ENCODE measurements at places on chromosomes 11 and 22.

DNA sequence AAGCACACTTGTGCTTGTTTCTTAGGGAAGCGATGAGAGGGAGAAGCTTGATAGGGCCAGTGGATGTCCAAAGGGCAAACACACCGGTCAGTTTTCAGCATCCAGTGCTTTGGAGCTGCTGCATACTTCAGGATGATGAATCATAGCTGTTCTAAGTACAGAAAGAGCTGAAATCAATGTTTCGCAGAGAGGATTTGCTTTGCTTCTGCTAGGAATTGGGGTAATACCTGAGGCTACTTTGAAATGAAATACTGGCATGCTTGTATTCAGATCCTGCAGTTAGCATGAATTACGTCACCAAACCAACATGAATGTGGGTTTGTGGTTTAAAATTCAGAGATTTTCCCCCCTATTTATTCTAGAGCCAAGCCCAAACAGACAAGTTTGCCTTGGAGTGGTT is 41.7 kb upstream of the SC5D start:
- DNase-seq, result no peak

DNA sequence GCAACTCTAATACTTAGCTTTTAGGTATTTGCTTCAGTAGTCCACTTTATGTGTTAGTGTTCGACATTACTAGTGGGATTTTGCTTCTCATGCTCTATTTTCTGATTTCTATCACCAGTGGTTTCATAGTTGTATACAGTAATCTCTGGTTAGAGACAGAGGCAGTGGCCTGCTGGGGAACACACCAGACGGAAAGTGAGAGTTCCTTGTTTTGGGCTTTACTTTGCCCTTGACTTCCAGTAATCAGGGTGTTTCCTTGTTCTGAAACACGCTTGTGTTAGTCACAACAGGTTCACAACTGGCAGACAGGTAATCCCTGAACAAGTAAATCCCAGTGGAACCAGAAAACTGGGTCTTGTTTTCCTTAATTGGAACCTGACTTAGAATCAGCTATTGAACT is 56.0 kb downstream of the PACS1 start:
- DNase-seq, result no peak

DNA sequence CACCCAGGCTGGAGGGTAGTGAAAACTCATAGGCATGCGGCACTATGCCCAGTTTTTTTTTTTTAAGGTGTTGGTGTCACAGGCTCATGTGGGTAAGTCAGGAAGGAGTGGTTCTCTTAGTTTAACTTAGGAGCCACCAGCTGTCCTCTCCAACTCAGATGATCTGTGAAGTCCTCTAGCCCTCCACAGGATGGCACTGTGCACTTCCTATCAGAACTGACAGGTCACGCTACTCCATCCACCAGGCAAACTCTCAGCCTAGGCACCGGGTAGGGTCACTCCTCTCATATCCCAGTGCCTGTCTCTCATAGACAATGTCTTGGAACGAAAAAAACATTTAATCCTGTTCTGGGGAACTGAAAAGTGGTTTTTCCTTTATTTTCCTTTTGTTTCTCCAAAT is 16.5 kb downstream of the NAP1L4 start:
- no peak for DNase-seq

GRCh38 chr11:8732748-8733241 is 50.2 kb downstream of the RPL27A start:
- DNase-seq, result no peak

DNA sequence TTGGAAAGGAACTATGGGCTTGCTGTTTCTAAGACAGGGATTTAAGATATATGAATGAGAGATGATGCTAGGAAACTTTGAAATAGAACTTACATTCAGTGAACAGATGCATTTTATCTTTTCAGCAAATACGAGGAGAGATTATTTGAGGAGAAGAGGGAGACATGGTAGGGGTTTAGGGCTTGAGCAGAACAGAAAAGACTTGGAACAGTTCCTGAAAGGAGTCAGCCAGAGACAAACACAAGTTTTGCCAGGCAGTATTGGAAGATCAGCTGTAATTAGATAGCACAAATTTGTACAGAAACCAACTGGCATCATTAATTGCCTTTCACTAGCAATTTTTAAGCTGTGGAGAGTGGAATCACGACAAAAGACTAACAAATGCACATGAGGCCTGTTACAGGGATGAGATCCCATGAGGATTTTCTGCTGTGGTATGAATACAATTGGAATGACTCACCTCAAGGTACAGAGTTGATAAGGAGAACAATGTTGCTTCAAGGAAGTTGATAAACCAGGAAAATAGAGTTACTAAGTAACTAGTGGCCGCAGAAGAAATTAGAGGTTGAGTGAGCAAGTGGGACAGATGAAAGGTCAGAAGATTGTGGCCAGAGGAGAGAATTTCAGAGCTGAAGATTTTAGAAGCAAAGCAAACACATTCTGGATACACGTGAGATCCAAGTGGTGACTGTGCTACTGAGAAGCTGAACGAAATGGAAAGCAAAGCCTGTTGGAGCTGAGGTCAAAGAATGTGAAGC is 67.9 kb downstream of the CYB5R2 start:
- DNase-seq, result no peak
